ENCODE measurements at places on chromosomes 7 and 10. TPM values are rescaled to one million over a fixed set of nuclear protein-coding genes. Genes with fewer than 3 reads are reported as not detected.

The MYH16 gene
- total RNA-seq: not detected

The H2BK1 gene
- not detected for total RNA-seq

The GIMAP1 gene
- 3.2 TPM for total RNA-seq

The PDGFA gene
- 50.6 TPM for total RNA-seq

The CH25H gene
- 0.21 TPM for total RNA-seq

The RSU1 gene
- total RNA-seq: 75.7 TPM

The PNLIPRP1 gene
- 0.31 TPM for total RNA-seq

The FAM25A gene
- total RNA-seq: 25.8 TPM

The AKR1C8 gene
- not detected for total RNA-seq

The DNAJC30 gene
- 1.7 TPM for total RNA-seq

The CPED1 gene
- 32.3 TPM for total RNA-seq

DNA sequence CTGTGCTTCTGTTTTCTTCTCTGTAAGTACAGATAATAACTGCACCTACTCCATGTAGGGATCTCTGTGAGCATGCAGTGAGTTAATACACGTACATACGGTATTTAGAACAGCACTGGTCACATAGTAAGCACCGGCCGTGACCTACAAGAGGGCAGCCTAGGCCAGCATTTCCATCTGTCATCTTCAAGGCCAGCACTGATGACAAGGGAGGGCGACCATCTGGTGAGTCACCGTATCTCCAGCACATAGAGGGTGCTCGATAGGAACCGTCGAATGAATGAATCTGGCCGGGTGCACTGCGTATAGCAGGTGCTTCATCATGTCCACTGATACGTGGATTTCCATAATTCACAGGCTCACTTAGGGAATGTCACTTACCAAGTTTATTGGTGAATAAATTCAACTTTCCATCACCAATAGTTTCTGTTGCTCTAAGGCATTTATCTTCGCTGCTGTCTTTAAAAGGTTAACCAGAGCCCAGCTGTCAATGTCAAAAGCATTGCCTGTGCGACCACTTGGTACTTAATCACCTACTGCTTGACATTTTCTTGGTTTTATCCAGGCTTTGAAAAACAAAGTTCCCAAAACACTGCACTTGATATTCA, 8.3 kb downstream of the NOD1 start:
- DNase-seq: peak; percentile 20

GRCh38 chr7:4282434-4283223, 399.5 kb upstream of the FOXK1 start:
- no peak for DNase-seq

- no peak for DNase-seq
Observed at GRCh38 chr7:150610233-150610632, 22.0 kb downstream of the GIMAP6 start.

- DNase-seq: peak; percentile 16
Observed at GRCh38 chr7:123367484-123368122, 166.8 kb downstream of the IQUB start.

DNA sequence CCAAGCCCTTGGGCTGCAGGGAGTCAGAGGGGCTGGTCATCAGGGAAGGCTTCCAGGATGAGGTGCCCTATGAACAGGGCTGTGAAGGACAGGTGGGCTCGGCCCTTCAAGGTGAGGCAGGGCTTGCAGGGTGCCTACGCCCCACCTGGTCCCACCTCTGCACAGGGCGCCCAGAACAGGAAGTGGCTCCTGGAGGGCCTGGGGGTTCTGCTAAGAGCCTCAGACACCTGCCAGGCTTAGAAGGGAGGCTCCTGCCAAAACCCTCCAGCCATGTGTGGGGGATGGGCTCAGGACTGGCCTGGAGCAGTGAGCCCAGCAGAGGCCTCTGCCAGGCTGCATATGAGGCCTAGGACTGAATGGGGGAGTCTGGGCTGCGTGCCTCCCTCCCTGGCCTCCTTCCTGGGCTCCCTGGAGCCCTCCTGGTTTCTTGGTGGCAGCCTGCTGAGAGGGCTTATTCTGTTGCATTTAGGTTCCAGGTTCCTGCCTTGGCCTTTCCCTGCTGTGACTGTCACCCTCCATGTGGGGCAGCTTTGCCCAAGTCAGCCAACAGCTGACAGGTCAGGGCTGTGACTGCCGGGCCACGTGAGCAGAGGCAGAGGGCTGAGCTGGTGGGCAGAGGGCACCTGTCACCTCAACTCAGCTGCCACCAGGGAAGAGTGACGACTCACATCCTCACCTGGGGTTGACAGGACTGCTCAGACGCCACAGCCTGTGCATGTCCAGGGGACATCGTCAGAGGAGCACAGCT, 45.2 kb upstream of the MSMB start:
- peak; percentile 5 for DNase-seq

DNA sequence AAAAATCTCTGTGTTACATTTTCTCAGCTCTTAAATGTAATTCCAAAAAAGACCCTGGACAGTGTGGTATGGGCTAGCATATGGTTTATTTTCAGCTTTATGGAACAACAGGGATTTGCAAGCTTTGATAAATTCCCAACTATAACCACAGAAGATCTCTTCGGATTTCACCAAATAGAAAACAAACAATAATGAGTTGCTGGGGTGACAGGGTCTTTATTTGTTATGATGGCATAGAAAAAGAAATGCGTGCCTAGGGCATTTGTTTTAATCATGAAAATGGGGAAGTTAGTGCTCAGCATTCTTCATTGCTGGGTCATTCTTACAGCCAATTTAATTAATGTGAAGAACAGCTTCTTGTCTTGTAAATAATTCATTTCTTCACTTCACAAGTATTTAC, 139.0 kb downstream of the LRRN3 start:
- DNase-seq: peak; percentile 6

GRCh38 chr7:99631295-99632109, 14.8 kb downstream of the ZSCAN25 start:
- peak; percentile 43 for DNase-seq

GRCh38 chr10:37854626-37855025, 2.8 kb downstream of the ZNF248 start:
- DNase-seq: peak; percentile 26

DNA sequence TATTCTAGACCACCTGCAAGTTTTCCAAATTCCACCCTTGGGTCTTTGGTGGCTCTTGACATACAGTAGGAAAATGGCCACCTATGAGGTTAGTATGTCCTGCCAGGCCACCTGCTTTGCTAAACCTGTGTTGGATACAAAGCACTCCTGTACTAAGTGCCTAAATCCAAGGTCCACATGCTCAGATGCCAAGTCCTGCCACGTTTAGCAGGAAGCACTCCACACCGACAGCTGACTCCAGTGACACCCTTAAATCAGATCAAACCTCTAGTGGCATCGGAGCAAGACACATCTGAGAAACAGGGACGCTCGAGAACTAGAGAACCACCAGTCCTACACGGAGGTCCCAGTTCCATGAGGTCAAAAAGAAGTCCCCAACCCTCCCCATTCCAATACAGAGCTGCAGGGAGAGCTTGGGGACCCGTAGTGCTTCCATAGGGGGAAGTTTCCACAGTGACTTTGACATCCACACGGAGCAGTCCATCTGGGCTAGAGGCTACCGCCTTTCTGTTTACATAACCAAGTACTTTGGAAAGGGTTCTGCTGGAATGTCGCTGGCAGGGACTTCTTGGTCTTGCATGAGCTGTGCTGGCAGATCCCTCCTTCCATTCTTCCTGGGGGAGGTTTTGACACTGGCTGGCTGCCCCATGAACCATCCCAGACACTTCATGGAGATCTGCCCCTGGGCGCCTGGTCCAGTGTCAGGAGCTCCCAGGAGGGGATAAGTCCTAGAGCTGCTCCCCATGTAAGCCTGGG, 290.6 kb downstream of the PRPF18 start:
- no peak for DNase-seq

DNA sequence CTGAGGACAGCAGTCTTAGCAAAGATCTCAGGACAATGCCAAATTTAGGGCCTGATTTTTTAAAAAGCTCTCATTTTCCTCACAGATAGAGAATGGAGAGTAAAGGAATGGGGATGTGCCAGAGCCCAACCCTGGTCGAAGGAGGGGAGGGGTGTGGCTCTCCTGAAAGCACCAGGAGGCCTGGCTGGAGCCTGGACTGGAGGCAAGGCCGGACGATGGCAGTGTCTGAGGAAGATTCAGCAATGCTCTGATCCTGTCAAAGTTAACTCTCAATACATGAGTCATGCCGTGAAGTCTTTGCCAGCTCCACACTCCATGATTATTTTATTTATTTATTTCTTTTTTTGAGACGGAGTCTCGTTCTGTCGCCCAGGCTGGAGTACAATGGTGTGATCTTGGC, 108.3 kb downstream of the UPF2 start:
- no peak for DNase-seq

DNA sequence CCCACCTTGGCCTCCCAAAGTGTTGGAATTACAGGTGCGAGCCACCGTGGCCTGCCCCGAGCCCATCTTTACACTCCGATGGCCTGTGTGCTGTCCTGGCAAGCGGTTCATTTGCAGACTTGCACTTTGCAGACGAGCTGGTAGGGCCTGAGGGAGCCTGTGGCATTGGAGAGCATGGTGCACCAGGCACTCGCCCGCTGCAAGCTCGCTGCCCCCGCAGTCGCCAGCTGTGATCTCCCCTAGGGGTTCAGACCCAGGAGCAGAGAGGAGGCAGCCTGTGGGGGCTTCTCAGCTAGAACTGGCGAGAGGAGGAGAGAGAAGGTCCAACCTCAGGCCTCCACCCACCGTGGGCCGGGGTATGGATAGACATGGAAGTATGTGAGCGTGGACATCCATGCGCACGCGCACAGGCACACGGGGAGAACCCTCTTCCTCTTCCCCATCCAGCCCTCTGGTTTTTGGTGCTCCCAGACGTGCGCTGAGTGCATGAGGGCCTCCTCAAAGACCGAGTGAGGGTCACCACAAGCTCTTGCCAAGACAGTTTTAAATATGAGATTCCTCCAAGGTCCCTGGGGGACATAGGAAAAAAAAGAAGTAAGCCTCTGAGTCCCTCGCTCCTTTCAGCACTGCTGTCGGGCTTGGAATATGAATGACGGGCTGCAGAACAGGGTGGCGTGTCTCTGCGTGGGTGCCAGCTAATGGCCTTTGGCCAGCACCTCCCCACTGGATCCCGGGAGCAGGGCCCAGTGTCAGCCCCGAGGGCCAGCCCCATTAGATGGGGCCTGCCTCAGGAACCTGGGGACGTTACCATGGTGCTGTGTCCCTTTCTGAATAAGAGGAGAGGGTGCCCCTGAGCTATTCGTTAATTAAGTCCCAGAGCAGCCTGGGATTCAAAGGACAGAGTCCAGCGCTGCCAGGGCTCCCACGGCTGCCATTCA, 15.1 kb upstream of the TTYH3 start:
- no peak for DNase-seq

DNA sequence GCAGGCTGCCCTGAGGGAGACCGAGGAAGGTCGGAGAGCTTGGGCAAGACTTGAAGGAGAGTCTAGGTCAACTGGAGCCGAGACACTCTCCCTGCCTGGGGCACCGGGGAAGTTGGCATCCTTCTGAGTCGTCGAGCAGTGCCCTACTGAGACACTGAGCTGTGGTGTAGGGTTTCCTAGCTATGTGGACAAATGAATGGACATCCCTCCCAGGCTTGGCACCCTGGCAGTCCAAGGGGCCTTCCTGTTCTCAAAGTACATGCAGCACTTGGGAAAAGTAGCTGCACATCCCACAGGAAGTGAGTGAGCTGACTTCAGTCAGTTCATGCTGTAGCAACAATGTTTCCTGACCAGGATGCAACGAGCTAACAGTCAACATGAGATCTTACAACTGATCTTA, 57.2 kb upstream of the INPP5A start:
- DNase-seq: no peak

DNA sequence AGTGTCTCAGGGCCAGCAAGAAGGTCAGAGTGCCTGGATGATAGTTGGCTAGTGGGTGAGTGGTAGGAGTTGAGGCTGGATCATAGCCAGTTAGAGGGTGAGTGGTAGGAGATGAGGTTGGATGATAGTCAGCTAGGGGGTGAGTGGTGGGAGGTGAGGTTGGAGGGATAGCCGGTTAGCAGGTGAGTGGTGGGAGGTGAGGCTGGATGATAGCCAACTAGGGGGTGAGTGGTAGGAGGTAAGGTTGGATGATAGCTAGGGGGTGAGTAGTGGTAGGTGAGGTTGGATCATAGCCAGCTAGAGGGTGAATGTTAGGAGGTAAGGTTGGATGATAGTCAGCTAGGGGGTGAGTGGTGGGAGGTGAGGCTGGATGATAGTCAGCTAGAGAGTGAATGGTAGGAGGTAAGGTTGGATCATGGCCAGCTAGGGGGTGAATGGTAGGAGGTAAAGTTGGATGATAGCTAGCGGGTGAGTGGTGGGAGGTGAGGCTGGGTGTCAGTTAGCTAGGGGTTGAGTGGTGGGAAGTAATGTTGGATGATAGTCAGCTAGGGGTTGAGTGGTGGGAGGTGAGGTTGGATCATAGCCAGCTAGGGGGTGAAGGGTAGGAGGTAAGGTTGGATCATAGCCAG, 226.6 kb downstream of the SDK1 start:
- no peak for DNase-seq

GRCh38 chr7:106424476-106425016, 139.8 kb upstream of the NAMPT start:
- DNase-seq: no peak

DNA sequence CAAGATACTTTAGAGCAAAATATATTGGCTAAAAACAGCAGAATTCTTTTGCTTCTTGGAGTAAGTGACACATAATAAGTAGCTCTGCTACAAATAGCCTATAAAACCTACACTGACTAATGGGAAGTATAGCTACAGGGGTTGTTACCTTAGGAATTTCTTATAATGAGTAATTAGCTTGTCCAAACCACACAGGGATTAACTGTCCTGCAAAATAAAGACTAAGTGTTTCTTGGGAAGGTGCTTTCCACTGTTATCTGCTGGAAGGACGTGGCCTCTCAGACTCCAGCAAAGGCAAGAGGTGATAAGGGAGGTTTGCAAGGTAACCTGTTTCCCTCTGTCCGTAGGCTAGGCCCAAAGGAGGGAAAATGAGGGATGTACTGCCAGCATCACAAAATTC, 302.4 kb downstream of the DOCK4 start:
- DNase-seq: no peak

GRCh38 chr7:47148536-47149207, 433.2 kb downstream of the TNS3 start:
- DNase-seq: no peak

DNA sequence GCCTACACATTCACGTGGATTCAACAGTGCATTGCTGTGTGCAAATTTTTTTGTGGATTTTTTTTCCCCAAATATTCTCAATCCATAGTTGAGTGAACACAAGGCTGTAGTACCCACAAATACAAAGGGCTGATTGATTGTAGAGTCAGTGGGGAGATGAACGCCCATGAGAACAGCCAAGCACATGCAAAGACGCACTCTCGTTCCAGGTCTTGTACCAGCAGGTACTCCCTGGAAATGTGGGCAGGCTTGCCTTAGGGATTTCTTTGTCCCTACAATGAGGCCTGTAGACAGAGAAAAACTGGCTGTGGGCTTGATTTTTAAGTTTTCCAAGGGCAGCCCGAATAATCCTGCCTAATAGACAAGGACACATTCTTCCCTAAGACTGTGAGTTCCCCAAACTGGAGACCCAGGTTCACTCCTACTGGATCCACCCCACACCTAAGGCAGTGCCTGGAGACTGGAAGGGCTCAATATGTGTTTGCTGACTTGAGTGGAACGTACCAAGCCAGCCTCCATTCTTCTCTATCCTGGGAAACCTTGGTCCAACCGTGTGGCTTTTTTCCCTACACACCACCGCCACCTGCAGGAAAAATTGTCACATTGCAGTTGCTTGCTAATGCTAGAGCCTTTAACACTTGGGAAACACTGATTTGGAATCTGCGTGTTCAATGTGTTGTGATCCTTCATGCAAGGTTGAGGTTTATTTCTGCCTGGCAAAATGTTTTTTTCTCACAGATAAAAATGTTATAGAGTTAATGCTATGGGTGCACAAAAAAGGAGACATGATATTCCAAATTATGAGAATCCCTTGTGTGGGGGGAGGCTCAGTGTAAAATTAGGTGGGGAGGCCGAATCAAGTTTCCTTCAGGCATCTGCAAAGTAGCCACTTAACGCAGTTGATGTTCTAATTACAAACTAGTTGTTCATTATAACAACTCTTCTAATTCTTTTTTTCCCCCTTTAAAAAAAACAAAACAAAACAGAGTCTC, 49.3 kb downstream of the PPP1R17 start:
- peak; percentile 86 for DNase-seq
